ENCODE measurements at places on chromosomes 16 and 17.

DNA sequence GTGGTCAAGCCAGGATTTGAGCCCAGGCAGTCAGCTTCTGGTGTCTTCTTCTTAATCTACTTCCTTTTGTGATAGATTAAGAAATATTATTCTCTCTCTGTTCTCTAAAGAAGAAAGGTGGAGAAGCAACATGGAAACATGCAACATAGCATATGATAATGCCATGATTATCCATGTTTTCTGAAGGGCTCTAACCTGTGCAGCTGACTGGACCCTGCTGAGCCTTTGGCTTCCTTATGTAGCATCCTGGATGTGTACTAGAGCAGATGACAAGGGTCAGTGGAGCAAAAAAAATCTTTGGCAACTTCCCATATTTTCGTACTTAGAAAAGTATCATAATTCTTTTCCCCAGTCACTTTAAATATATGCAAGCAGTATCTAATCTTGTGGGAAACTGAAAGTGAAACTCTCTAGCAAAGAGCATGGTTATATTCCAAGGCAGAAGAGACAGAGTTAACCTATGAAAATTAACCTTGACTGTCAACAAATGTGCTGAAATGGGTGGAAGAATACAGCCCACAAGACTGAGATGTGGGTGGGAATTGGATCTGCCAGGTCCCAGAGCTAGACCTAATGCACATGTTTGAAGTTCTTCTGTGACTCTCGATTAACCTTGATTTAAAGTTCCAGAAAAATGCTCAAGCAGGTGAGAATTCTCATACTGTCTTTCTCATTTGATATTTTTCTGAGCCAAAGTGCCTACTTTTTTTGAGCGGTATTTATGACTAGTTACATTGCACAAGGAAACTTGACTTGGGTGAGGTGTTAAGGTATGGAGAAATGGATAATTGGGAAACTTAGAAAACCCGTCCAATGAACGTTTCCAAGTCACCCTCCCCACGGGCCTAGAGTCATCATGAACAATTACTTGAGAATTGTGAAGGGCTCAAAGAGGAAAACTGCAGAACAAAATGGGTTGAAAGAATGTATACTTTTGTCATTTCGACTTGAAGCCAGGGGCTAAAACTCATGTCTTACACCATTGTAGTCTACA is 248.6 kb downstream of the FTO start:
- no peak for DNase-seq

DNA sequence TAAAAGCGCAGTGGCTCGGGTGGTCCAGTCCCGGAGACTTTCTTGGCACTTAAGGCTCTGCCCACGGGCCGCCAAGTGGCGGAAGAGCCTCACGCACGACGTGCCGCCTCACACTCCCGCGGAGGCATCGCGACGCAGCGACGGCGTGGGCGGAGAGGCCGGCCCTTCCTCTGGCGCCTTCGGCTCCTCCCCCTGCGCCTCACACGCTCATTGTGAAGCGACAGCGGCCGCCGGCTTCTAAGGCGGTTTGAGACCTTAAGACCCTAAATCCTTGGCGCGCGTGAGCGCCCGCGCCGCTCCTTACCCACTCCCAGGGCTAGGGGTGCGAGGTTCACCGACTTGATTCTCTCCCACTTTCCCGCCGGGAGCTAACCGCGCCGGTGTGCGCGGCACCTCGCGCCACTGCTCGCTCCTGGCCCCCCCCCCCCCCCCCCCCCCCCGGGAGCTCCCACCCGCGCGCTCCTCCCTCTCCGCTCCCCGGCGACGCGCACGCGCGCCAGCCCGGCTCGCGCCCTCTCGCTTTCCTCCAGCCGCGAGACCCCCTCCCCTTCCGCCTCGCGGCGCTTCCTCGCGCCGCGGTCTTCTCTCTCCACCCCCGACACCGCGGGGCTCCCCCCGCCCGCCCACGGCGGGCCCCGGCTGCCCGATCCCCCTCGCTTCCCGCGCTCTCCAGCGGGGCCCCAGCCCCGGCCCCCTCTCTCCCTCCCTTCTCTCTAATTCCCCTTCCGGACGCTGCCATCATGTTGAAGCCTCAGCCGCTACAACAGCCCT is at the start of gene ATXN2L:
ATXN2L (plus strand) TSS at position 480 of the 771 bp plus-strand sequence; CDS start at position 741, 261 bp downstream.
- DNase-seq: peak; percentile 96

- DNase-seq: peak; percentile 44
Measured at GRCh38 chr17:29592850-29593551, at the start of gene ANKRD13B. Gene ANKRD13B (plus strand): TSS chr17:29593132. CDS start chr17:29593622, 490 bp downstream.

DNA sequence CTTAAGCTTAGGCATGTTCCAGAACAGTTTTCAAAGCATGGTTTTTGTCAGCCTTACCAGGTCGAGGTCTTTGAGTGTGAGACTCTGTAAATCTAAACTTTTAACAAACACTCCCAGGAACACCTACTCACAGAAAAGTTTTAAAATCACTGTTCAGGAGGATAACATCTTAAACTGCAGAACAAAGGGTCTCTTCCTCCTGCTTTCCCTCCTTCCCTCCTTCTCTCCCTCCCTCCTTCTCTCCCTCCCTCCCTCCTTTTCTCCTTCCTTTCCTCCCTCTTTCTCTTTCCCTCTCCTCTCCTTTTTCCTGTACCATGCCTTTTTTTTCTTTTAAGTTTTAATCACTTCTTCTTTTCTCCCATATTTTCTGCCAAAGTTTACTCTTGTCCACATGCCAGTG is 153.5 kb upstream of the MAF start:
- no peak for DNase-seq

All from stimulated activated CD4-positive, alpha-beta T cell treated with anti-CD3 and anti-CD28 coated beads, Interleukin-1b, Interleukin-23, amount 100 ng/mL, for 48 hours (primary cell).